CD8-positive, alpha-beta T cell (primary cell): ENCODE measurements at places on chromosomes 16 and 17.

- DNase-seq = no peak
Observed at GRCh38 chr17:59600169-59600568, 19.5 kb upstream of the CLTC start.

DNA sequence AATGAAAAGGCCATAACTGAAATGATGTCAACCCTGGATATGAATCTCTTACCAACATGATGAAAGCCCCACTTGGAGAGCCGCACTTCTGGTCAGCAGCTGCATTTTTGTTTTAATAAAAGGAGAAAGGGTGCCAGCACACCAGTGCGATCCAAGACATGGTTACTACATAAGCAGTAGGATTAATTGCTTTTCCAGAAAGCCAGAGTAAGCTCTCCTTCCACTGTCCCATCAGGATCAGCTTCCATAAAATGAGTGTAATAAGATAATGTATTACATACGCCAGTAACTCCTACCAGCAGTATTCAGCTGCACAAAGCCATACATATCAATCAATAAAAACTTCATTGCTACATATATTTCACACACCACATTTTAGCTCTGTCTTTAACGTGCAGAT lies 26.3 kb upstream of the NACA2 start:
- DNase-seq = no peak

GRCh38 chr17:15945527-15946191 lies 729 bp downstream of the ADORA2B start:
- DNase-seq = no peak

GRCh38 chr17:49393491-49394255 lies 21.0 kb downstream of the PHB1 start:
- DNase-seq = no peak

- no peak for DNase-seq
Observed at GRCh38 chr17:66966704-66967418, 2.4 kb downstream of the CACNG4 start.

GRCh38 chr16:78098595-78099270 lies 721 bp upstream of the WWOX start:
- no peak for DNase-seq

GRCh38 chr17:69717214-69717613 lies 302.7 kb downstream of the MAP2K6 start:
- DNase-seq = no peak

DNA sequence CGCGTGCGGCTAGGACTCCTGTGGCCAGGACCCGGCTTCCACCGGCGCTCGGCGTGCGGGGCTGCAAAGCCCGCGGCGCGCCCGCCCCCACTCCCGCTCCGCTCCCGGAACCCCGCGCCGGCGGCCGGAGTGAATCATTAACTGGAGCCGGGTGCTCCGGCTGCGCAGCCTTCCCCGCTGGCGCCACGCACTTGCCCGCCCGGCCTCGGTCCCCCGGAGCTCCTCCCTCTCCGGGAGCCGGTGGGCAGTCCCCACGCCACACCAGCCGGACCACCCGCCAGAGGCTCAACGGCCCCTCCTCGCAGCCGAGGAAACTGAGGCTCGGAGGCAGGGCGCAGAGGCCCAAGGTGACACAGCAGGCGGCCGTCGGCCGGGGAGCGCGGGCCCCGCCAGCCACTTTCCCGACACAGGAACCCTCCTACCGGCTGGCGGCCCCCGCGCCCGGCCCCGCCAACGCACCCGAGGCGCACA lies 580 bp downstream of the BCAR1 start:
- no peak for DNase-seq

DNA sequence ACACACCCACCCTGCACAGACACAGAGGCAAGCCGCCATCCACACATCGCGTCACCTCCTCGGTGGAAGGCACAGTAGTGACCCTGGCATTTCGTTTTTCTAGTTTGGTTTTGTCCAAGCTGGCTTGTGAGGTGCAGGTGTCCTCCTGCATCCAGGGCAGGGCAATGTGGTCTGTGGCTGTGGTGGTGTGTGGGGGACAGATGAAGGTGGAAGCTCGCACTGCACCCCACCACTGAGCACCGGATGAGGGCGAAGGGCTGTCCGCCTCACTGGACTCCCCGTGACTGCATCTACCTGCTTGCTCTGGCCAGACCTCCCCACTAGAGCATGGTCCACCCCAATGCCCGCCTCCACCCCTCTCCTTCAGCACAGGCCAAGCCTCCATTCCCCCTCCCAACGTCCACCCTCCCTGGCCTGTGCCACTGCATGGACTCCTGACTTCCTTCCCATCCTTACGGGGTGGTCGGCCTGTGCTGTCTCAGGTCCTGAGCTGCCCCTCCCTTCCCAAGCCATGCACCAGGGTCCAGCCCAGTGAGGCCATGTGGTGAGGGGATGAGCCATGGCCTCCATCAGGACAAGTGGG lies 78.8 kb upstream of the CBX4 start:
- DNase-seq = no peak

DNA sequence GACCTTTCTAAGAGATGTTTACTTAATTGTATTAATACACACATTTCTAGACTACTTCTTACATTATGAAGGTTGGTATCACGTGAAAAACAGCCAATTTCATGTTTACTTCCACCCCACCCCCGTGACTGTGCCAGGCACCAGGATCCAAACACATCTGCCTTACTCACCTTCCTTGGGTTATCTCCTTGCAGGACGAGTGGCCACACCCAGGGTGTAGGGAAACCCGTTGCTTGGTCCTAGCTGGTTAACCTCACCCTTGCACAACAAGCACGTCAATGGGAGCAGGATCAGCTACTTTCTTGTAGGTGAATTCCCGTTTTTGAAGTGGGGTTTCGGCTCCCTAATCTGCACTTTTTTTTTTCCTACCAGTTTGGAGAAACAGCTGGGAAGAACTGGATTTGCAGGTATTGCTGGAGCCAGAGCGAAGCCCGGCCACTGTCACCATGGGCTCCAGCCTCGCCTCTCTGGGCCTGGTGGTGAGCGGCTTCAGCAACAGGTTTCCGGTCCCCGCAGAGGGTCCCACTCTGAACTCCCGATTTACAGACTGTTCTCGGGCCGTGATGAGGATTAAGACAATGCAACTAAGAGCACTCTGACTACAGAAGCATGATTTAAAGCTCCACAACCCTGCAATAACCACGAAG lies 2.1 kb upstream of the UBB start:
- no peak for DNase-seq

GRCh38 chr16:3017794-3018506 lies at the start of gene CLDN6:
CLDN6 (minus strand) TSS chr16:3018183; CDS start chr16:3016021, 2,162 bp downstream.
- no peak for DNase-seq

DNA sequence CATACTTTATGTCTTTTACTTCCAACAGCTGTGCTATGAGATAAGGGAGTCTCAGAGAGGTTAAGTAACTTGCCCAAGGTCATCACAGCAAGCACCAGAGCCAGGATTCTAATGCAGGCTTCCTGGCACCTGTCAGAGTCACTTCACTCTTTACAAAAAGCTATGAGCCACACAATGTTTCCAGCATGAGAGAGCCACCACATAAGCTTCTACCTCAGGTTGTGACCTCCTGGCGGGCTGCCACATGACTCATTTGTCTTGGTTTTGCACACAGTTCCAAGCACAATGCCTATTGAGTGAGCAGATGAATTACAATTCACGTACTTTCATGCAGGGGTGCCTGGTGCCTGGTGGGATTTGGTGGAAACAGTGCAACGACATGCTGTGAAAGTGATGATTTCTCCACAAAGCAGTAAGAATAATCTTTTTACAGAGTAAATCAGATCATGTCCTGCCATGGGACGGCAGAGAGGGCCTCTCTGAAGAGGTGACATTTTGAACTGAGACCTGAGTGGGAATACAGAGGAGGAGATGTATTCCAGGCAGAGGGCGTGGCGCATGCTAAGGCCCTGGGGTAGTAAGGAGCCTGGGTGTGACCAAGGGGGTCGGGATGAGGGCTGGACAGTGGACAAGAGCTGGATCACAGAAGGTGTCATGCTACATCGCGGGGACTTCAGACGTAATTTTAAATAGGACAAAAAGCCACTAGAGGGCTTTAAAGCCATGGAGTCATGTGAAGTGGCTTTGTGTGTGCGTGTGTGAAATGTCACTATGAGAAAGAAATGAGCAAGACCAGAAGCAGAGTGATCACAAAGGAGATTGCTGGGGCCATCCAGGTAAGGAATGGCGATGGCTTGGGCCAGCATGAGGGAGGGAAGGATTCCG lies 53.4 kb downstream of the CACNG3 start:
- no peak for DNase-seq

GRCh38 chr17:38510421-38511149 lies 82.3 kb downstream of the ARHGAP23 start:
- DNase-seq = no peak

GRCh38 chr16:57585051-57585687 lies 42.7 kb downstream of the ADGRG5 start:
- DNase-seq = no peak

- DNase-seq = no peak
Observed at GRCh38 chr16:12257926-12258561, 281.5 kb downstream of the SNX29 start.

DNA sequence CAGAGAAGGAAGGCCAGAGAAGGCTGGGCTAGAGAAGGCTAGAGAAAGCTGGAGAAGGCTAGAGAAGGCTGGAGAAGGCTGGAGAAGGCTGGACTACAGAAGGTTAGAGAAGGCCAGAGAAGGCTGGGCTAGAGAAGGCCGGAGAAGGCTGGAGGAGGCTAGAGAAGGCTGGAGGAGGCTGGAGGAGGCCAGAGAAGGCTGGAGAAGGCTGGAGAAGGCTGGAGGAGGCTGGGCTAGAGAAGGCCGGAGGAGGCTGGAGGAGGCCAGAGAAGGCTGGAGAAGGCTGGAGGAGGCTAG lies 6.4 kb upstream of the OGFOD3 start:
- no peak for DNase-seq

DNA sequence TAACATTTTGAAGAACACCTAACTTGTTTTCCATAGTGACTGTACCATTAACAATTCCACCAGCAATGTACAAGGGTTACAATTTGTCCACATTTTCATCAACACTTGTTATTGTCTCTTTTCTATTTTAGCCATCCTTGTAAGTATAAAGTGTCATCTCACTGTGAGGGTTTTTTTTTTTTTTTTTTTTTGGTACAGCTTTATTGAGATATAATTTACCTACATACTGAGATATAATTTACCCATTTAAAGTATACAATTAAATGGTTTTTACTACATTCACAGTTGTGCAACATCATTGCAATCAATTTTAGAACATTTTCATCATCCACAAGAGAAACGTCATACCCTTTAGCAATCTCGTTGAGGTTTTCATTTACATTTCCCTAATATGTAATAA lies 17.9 kb upstream of the TMIGD1 start:
- no peak for DNase-seq

- DNase-seq = no peak
Observed at GRCh38 chr17:81037798-81038733, 3.1 kb downstream of the BAIAP2 start.

GRCh38 chr16:29736112-29736511 lies 9.7 kb downstream of the C16orf54 start:
- DNase-seq = no peak

DNA sequence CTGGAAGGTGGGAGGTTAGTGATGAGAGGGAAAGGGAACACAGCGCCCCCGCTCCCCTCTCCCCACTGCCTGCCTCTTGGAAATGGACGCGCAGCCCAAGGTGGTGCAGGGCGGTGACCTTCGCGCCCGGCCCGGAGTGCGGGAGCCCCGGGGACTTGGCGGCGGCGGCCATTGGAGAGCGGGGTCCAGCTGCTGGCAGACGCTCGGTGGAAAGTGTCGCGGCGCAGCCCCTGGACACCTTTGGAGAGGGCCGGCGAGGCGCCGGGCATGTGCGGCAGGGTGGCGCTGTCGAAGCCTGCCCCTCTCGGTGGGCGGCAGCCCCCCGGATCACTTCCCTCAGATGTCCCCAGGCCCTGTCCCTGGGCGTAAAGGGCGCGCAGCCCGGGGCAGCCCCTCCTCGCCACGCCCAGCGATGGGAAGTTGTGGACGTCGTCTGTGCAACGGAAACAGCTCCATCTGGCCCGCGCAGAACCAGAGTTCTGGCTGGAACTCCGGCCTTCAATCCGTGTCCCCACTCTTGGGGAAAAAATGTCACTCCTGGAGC lies 16.7 kb downstream of the SALL1 start:
- no peak for DNase-seq

GRCh38 chr16:87854907-87855683 lies 14.2 kb downstream of the SLC7A5 start:
- DNase-seq = no peak

DNA sequence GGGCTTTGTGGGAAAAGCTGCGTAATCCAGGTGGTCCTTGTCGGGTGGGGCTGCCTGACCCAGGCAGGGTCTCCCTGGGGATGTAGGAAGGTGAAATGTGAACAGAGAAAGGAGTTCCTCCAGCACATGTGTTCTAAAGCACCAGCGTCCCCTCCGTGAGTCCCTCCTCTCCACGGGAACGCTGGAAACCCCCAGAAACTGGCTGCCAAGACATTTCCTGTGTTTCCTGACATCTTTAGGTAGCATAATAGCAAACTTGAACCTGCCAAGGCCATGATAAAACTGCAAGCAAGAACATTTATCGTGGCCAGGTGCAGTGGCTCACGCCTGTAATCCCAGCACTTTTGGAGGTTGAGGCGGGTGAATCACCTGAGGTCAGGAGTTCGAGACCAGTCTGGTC lies 12.6 kb upstream of the PYDC1 start:
- no peak for DNase-seq

DNA sequence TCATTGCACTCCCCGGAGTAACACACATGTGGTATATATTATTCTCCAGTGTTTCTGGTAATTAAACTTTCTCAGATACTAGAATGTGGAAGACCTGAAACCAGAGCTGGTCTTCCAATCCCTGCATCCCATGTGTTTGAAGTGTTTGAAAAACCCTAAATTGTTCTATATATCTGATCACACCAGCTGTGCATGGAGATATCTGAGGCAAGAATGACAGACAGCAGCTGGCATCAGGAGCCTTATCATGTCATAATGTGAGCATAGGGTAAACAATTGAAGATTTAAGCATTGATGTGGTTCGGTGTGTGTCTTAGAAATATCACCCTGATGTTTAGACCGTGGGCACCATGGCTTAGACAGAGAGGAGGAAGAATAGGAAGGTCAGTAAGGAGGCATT lies 251.0 kb downstream of the CDH11 start:
- DNase-seq = no peak

DNA sequence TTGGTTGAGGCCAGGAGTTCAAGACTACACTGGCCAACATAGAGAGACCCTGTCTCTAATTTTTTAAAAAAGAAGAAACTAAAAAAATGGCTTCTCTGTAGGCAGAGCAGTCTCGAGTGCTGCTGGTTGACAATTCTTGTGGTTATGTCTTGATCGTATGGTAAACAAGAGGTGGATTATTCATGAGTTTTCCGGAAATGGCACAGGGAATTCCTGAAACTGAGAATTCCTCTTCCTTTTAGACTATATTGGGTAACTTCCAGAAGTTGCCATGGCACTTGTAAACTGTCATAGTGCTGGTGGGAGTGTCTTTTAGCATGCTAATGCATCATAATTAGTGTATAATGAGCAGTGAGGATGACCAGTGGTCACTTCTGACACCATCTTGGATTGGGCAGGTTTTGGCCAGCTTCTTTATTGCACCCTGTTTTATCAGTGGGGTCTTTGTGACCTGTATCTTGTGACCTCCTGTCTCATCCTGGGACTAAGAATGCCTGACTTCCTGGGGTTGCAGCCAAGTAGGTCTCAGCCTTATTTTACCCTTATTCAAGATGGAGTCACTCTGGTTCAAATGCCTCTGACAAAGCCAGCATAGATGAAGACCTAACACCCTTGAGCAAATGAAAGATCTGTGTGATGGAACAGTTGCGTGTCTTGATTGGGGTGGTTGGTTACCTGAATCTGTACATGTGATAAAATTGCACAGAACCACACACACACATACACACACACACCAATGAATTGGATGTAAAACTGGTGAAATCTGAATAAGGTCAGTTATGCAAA lies 30.2 kb downstream of the BMERB1 start:
- DNase-seq = no peak
